Fibroblast of villous mesenchyme (primary cell): ENCODE measurements at places on chromosomes 12 and 14.
A peak's percentile ranks its signal among the peaks of the same experiment; 100 is the strongest.

DNA sequence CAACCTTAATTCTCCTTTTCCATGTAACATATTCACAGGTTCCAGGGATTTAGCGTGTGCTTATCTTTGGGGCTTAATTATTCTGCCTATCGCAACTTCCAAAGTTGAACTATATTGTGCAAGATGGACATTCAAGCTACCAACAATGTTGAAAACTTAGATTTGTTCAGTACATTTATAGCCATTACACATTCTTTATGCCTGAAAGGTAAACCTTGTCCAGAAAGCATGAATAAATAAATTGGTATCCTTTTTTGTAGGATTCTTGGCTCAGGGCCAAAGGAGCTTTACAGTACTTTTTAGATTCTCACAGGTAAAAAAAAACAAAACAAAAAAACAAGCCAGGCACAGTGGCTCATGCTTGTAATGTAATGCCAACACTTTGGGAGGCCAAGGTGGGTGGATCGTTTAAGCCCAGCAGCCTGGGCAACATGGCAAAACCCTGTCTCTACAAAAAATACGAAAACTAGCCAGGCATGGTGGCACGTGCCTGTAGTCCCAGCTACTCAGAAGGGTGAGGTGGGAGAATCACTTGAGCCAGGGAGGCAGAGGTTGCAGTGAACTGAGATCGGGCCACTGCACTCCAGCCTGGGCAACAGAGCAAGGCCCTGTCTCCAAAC is 3.3 kb downstream of the C12orf56 start:
- DNase-seq = no peak

DNA sequence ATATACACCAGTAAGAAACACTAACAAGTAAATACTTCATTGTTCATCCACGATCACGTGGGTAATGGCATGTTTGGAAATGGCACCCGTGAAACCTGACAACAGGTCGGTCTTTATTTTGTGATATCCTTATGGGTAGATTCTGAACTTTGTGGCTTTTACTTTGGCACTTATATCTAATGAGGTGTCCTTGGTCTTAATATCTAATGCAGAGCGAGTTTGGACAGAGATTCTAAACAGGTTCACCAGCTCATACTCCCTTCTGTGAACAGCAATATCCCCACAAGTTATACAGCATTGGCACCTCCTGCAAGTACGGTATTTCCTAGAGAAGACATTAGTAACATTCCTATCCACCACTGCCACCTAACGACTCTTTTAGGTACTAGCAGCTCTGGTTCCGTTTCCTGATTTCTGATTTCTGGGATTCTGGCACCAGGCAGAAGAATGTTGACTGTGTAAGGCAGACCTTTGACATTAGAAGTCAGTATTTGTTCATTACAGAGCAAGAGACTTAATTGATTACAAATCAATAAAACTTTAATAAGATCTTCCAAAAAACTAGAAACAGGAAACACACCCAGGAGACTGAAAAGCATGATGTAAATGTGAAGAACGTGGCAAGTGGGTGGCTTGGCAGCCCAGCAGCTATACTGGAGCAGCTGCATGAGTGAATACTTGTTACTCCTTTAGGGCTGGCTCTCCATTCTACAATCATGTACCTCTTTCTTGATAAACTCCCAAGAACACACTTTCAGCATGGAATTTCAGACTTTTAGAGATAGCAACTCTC is 2.5 kb downstream of the ANG start:
- peak; percentile 69 for DNase-seq

GRCh38 chr14:36479344-36479743 is 40.7 kb downstream of the NKX2-1 start:
- no peak for DNase-seq

DNA sequence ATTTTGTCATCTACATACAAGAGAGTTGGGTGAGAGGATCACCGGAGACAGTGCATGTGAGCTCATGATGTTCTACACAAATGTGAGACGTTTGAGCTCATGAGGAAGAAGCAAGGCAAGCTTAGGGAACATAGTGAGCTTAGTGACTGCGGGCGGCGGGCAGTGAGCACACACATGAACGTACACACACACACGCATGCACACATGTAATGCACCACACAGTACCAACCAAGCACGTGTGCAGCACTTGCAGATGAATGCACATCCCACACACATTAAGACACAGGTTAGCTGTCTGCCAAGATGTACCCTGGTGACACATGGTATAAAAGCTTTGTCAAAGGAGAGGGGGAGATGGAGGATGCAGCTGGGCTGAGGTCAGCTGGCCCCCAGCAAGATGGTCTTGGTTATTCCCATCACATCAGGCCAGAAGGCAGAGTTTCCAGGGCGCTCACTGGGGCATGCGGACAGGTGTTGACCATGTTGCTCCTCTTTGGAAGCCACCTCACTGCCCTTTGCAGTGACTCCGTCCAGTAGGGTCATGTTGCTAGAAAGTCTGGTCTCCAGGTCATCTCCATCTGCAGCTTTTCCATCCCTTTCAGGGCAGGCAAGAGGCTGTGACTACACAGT is 8.7 kb upstream of the CACNA2D4 start:
- no peak for DNase-seq

DNA sequence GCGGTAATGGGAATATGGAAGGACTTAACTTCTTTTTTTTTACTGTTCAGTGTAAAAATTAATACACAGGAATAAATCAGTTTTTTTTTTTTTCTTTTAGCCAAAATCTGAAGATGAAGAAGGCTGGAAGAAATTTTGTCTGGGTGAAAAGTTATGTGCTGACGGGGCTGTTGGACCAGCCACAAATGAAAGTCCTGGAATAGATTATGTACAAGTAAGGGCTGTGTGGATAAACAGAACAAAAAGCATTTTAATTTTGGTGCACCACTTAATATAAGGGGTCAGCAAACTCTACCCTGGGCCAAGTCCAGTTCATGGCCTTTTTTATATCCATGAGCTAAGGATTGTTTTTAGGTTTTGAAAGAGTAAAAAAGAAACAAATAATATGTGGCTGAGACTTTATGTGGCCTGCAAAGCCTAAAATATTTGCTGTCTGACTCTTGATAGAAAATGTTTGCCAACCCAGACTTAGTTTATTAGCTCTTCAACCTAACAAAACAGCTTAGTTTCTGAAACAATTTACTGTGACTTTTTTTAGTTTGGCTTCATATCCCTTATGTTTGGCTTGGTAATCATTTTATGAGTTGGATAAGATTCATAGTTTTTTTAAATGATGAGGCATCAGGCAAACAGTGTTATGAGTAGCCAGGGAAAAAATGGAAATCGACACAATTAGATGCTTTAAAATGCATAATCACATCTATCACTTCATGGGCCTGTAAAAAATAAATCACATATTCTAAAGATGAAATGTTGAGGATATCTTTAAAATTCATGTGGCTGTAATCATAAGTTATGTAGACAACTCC is 8.4 kb downstream of the GEMIN2 start:
- DNase-seq = no peak

DNA sequence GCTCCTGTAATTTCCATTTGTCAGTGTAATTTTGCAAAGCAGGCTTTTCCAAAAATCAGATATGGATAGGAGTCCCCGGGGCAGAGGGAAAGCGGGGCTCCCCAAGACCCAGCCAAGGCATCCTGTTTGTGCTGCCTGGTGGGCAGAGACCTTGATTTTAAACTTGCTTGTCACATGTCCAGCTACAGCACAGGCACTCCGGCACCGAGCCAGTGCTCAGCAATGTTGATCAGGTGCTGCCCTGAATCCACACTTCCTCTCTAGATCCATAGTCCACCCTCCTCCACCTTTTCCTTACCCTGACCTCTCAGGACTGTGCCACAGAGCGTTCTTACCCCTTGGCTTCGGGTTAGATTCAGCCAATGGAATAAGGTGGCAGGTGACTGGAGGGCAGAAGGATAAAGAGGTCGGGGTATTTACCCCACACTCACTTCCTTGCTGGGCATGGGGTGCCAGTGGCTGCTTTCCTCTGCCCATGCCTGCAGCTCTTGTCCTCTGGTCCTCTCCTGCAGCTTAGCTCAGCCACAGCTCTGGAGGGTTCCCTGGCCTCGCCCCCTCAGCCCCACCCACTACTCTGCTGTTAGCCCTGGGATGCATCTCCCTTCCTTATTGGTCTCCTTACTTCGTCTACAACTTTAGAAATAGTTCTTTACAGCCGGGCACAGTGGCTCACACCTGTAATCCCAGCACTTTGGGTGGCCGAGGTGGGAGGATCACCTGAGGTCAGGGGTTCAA is 80.1 kb downstream of the IRF2BPL start:
- DNase-seq = no peak

GRCh38 chr12:18296909-18297280 is 35.6 kb downstream of the PIK3C2G start:
- no peak for DNase-seq

DNA sequence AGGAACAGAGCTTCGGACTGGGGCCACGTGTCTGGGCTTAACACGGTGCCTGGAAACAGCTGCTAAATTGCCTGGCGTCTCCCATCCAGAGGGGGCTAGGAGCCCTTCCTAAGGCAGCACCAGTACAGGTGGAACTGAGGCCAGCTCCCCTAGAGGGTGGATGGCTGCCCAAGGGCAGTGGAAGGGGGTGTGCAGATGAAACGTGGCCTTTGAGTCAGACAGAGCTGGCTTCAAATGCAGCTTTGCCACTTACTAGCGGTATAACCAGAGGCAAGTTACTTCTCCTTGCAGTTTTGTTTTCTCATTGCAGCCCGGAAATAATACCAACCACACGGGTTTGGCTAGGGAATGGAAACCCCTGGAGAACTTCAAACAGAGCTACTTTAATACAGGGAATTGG is 59.3 kb upstream of the SLC24A4 start:
- no peak for DNase-seq

GRCh38 chr12:105570944-105571343 is 240.5 kb downstream of the C12orf75 start:
- DNase-seq = no peak

- peak; percentile 4 for DNase-seq
Measured at GRCh38 chr14:23351681-23352505, 794 bp downstream of the SLC22A17 start.

- DNase-seq = peak; percentile 40
Measured at GRCh38 chr14:99604766-99605298, 825 bp upstream of the CCDC85C start.

GRCh38 chr12:63874897-63875480 is 30.5 kb downstream of the SRGAP1 start:
- no peak for DNase-seq

- DNase-seq = no peak
Measured at GRCh38 chr14:99323603-99324185, 51.7 kb upstream of the BCL11B start.

DNA sequence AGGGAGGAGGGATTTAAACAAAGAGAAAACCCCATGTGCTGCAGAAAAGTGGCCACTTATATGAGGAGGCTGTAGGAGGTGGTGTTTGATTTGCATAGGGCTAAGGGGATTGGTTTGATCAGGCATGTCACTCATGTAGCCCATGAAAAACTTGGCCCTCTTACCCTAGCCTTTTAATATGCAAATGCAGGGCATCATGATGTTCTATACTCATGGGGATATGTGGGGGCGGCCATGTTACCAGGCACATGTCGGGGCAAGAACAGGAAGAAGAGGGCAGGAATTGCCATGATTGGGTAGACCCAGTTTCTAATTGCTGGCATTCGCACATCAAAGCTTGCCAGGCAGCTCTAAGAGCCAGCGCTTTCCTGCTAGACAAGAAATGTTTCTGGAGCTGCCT is 28.8 kb downstream of the KLRK1 start:
- no peak for DNase-seq

DNA sequence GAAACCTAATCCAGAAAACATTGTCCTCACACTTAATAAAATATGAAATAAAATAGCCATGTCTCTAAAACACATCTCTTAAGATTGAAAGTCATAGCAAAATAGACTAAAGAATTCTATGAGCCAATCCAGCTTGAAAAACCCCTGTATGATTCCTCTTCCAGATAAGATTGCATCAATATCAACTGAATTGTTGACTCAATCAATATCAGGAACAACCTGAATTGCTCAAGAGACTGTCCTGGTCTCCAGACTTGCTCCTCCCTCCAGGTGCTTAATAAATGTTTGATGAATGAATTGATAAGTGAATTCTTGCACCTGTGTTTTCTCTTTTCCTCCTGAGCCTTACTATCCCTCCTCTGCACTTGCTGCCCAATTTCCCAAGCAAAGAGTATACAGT is 162.1 kb downstream of the NTF3 start:
- DNase-seq = no peak

DNA sequence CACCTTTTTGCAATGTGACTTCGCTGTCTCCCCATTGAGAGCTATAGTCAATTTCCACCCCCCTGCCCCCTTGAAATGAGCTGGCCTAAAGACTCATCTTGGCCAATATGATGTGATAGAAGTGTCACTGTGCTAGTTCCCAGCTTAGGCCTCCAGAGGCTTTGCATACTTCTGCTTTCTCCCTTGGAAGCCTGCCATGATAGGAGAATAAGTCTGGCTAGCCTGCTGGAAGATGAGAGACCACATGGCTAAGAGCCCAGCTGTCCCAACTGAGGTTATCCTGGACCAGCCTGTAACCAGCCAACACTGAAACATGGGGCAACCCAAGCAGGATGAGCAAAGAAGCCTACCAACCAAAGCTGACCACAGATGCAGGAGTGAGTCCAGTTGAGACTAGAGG is 196.9 kb downstream of the GRIN2B start:
- peak; percentile 1 for DNase-seq

GRCh38 chr12:103626498-103626897 is 39.4 kb downstream of the STAB2 start:
- peak; percentile 41 for DNase-seq

DNA sequence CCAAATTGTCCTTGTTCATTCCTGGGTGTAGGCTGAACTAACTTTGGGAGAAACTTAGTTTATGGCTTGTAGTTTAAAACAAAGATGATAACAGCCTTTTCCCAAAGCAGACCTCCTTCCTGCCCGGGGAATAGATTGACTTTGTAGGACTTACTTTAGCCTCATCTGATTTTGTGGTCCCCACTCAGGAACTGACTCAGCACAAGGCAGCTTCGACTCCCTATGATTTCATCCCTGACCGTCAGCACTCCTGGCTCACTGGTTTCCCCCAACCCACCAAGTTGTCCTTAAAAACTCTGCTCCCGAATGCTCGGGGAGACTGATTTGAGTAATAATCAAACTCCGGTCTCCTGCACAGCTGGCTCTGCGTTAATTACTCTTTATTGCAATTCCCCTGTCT is 40.1 kb upstream of the DDHD1 start:
- peak; percentile 59 for DNase-seq

GRCh38 chr14:31169877-31170276 is 37.7 kb downstream of the HECTD1 start:
- DNase-seq = no peak

DNA sequence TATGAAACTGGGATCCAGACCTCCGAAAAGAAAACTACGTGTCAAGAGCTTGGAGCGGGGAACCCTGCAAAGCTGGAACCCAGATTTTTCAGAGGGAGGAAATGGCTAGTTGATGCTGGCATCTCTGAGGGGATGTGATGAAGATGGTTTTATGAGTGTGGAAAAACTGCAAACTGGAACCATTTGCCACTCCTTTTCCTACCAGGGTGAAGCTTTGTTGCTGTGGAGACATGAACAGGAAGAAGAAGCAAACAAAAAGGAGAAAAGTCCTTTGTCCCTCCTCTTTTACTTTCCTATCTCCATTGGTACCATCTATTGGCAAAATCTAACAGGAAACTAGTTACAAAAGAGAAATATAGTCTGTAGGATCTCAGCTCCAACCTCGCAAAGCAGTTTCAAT is 39.2 kb downstream of the CDK17 start:
- no peak for DNase-seq
